ENCODE measurements at places on chromosomes 2 and 18. TPM values are rescaled to one million over a fixed set of nuclear protein-coding genes. Genes with fewer than 3 reads are reported as not detected.

PLA2R1 gene
- not detected for total RNA-seq

GRCh38 chr18:45110577-45111501, 430.2 kb downstream of the SETBP1 start:
- no peak for DNase-seq

- no peak for DNase-seq
These were observed 232.4 kb downstream of the MTX2 start for GRCh38 chr2:176501617-176502016.

DNA sequence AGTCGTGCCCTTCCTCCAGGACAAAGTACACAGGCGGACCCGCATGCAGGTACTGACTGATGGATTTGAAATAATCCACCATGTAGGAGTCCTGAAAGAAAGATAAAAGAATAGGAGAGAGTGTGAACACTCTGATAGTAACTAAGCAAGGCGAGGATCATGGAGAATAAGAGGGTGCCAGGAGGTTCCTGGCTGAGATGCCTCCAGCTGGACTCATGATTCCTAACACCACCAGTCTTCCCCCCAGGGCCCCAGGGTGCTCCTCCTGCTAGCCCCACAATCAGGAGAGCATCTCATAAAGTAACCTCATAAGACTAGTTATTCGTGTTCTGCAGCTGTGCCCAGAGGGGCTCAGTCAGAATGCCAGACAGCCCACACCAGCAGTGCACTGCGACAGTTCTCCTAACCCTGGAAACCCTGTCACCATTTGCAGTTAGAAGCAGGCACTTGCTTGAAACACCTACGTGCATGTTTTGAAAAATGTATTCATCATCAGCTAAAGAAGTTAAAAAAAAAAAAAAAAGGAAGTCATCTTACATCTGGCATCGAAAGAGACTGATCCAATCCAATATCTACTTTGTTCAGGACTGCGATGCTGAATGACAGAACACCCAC, 36.7 kb downstream of the RMC1 start:
- DNase-seq = no peak

Data from CD4-positive, alpha-beta T cell (primary cell).